ENCODE measurements at places on chromosomes 5 and 9.

GRCh38 chr5:175746851-175747250 is 89.0 kb downstream of the HRH2 start:
- DNase-seq, result no peak

DNA sequence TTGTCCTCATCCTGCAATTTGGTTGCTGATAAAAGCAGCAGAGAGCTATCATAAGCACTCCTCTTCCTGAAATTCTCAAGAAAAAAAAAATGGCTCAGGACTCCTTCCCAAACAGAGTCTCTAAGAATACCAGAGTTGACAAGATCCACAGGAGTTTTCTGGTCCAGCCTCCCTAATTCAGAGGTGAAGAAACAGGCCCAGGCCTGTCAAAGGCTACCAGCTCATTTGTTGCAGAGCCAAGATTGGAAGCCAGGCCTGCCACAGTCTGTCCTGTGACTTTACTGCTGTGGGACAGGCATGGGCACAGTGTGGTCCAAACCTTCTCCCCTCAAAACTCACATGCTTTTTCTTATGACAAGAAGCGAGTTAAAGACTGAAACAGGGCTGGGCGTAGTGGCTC is 41.5 kb downstream of the NIPSNAP3B start:
- no peak for DNase-seq

- no peak for DNase-seq
Observed at GRCh38 chr5:153714798-153715197, 224.3 kb downstream of the GRIA1 start.

DNA sequence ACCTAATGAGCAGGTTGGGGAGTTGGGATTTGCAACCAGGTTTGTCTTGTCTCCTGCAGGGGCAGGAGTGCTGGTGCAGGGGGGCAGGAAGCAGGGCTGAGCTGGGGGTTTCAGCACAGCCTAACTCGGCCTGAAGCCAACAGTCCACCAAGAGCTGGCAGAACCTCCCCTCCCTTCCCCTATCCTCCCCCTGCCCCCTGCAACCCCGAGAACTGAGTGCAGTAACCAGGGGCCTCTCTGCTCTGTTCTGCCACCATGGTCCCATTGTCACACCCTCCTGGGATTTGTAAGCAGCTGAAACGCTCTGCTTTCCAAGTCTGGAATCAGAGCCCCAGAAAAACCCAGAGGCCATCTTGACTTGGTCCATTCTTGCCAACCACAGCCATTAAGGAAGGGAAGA is 72.9 kb downstream of the ARHGEF37 start:
- no peak for DNase-seq

DNA sequence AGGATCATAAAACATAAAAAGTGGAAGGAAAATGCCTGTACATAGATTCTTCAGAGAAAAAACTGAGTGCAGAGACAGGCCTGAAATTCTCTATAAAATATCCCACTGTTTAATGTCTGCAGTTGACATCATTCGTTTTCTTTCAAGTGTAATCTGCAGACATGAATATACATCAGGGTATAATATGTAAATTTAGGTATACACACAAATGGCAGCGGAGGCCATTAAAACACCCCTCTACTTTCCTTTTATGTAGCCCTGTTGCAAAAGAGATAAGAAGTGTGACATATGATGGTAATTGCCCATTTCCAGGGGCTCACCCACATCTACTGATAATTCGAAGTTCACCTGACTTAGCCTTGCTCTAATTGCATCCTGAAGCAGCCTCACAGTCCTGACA is 164.3 kb downstream of the SLC24A2 start:
- DNase-seq, result no peak

GRCh38 chr9:21551401-21551800 is 69.3 kb upstream of the IFNE start:
- no peak for DNase-seq

- DNase-seq, result no peak
Observed at GRCh38 chr5:45060724-45061123, 252.0 kb downstream of the MRPS30 start.

DNA sequence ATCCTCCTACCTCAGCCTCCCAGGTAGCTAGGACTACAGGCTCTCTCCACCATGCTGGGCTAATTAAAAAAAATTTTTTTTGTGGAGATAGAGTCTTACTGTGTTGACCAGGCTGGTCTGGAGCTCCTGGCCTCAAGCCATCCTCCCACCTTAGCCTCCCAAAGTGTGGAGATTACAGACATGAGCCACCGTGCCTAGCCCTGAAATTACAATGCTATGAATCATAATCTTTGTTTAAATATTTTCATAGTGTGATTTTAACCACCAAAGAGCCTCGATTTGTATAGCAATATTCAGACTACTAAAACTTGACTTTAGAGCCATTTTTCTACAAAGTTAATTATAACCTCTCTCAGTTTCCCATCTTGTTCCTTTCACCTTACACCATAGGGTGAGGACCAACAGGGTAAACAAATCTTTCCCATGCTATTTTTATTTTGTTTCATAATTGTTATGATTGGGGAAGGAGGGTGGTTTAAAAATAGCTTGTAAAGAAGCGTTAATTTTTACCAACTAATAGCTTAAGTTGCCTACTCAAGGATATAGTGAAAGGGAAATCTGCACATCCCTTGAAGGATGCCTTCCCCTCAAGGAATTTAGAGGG is 32.7 kb downstream of the UBE2D2 start:
- no peak for DNase-seq

GRCh38 chr9:117535973-117536372 is 121.1 kb upstream of the ASTN2 start:
- no peak for DNase-seq

DNA sequence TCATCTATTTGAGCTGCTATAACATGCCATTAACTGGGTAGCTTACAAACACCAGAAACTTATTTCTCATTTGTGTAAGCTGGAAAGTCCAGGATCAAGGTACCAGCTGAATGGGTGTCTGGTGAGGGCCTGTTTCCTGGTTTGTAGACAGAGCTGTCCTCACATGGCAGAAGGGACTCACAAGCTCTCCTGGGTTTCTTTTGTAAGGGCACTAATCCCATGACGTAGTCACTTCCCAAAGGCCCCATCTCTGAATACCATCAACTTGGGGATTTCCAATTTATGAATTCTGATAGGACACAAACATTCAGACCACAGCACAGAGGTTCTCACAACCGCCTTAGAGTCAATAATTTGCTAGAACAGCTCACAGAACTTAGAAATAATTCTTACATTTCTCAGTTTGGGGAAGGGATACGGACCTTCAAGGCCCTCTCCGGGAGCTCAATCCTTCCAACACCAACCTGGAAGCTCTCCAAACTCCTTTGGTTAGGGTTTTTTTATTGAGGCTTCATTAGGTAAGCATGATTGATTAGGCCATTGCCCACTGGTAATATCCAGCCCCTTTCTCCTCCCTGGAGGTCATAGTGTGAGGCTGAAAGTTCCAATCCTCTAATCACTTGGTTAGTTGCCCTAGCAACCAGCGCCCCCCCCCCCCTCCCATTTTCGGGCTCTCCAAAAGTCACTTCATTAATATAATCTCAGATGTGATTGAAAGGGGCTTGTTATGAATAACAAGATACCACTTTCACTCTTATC is 7.6 kb upstream of the DNAJA1 start:
- no peak for DNase-seq

- DNase-seq, result no peak
Observed at GRCh38 chr9:134331186-134332025, 5.2 kb downstream of the RXRA start.

DNA sequence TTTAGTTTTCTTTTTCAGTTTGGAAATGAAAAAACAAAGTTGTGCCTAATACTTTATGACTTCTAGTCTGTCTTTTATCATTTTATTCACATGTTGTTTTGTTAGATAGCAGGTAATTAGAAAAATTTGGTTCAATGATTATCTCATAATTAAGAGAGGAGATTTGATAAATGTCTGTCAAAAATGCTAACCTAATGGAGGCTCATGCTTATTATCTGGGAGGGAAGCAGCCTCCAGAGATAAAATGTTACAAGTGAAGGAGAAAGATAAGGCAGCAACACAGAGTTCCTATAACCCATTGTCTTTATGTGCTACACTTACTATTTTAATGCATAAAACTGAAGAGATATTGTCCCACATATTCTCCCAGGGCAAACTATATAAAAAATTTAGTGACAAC is 53.5 kb downstream of the SLC27A6 start:
- no peak for DNase-seq

DNA sequence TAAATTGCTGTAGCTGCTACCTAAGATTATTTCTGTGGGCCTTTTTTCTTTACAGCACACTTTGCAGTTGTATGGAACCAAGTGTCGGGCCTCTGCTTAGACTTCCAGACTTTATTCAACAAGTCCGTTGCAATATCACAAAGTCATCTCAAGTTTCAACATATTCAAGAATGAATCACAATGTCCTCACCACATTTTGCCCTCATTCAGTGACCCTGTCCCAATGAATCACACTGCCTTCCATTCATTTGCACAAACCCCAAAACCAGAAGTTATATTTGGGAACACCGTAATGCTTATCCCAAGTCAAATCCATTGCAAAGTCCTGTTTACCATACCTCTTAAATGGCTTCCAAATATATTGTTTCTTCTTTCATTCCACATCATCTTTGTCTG is 439.6 kb downstream of the CSNK1G3 start:
- DNase-seq, result no peak

- DNase-seq, result no peak
Observed at GRCh38 chr9:127862075-127863011, 7.9 kb upstream of the ENG start.

DNA sequence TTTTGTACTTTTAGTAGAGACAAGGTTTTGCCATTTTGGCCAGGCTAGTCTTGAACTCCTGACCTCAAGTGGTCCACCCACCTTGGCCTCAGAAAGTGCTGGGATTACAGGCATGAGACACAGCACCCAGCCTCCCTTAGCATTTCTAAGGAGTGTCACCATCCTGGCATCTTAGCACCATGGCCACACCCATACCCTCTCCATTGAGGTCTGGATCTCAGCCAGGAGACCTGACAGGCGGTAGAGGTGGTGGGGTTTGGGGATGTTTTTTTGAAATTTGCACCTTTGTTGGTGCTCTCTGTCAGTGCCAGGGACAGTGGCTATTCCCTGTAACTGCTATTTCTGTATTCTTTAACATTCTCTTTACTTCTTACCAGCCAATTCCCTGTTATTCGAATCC is 72.5 kb downstream of the TRIM36 start:
- DNase-seq, result no peak

- DNase-seq, result peak; percentile 89
Observed at GRCh38 chr9:128117613-128118471, 9.7 kb downstream of the PTGES2 start.

- no peak for DNase-seq
Observed at GRCh38 chr5:160036243-160036642, 27.3 kb downstream of the TTC1 start.

DNA sequence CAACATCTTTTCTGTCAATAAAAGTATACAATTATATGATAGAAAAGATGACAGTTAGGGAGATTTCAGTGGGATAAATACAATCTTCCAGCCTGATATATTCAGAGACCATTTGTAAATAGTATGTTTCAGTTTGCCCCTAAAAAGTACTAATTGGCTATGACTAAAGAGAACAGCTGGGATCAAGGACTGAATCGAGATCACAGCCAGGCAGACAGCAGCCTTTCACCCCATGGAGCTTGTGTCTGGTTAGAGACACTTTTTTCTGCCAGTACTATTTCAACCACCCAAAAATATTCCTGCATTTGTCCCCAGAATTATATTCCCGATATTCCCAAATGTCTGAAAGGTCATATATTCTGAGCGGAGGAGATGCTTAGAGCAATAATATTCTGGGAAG is 577.3 kb upstream of the TLE4 start:
- no peak for DNase-seq

GRCh38 chr5:4229414-4230292 is 634.0 kb downstream of the IRX1 start:
- DNase-seq, result no peak

GRCh38 chr9:26727471-26727870 is 165.1 kb downstream of the CAAP1 start:
- DNase-seq, result no peak

GRCh38 chr5:160699301-160699700 is 152.7 kb downstream of the ATP10B start:
- no peak for DNase-seq

GRCh38 chr5:159212657-159213462 is 3.5 kb upstream of the RNF145 start:
- no peak for DNase-seq

- no peak for DNase-seq
Observed at GRCh38 chr9:78006734-78007133, 24.9 kb downstream of the GNAQ start.

DNA sequence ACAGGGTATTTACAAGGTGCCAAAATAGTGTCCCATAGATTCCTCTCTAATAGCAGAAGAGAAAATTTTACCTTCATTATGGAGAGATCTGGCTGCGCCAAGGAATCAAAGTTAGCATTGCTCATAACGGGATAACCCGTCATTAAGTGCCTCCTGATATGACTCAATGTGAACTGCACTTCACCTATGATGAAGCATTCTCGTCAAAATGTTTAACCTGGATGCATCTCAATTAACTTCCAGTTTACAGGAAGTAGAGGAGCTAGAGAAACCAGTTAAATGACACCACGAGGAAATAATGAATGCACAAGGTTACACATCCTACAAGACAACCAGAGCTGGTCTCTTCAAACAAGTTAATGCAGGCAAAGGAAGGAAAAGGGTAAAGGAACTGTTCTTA is 17.2 kb downstream of the FBXW11 start:
- DNase-seq, result no peak

DNA sequence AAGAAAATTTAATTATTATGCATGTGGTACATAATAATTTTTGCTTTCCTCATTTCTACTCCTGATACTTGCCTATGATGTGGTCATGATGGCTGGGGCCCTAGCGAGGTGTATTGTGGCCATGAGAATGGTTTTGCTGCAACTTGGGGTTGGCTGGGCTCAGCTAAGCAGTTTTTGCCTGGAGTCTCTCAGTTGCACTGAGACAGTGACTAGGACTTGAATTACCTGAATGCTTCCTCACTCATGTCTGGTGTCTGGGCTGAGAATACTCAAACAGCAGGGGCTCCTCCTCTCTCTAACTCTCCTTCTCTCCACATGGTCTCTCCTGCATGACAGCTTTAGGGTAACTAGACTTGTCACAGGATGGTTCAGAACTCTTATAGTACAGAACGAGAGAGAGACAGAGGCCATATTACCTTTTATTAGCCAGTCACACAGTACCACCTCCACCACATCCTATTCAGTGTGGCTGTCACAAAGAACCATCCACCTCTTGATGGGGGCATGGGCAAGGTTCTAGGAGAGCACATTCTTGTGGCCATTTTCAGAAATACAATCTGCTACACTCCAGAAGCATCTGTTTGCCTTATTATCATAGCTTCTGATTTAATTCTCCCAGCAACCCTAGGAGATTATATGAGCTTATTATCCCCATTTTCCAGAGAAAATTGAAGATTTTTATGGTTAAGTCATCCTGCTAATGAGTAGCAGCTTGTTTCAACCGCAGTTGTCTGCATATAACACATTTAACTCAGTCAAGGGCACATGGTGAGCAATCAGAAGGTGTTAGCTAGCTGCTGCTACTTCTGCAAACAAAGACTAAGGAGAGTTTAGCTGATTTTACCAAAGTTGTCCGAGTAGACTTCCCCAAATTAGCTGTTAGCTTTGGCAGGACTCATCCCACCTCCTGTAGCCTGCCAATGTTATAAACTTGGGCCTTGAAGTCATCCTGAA is 245.1 kb downstream of the DOCK8 start:
- DNase-seq, result no peak

GRCh38 chr9:16310278-16311110 is 560.0 kb downstream of the BNC2 start:
- no peak for DNase-seq

GRCh38 chr9:35795695-35796094 is 4.3 kb downstream of the NPR2 start:
- DNase-seq, result no peak

GRCh38 chr5:130270786-130271185 is 366.5 kb downstream of the CHSY3 start:
- DNase-seq, result no peak
